CD4-positive, alpha-beta T cell treated with Interleukin-17A for 1 hour (primary cell): ENCODE measurements at places on chromosomes 16 and 17.

DNA sequence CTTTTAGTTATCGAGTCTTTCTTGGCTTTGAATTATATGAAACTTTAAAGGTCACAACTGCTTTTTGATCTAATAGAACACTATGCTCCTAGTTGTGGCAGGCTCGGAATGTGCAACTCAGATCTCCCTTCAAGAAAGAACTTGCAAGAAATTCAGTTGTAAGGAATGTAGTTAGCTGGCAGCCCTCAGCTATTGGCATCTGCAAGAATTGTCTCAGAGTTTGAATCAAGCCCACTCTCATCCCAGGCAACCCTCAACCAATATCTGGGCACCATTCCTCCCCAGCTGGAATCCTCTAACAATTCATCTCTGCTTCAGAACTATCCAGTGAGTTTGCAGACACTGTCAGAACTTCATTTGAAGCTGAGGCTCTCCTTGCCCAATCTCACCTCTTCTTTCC is 447.2 kb downstream of the KIF2B start:
- no peak for DNase-seq

- DNase-seq: no peak
These were observed 167.9 kb upstream of the MAF start for GRCh38 chr16:79768276-79768970.

DNA sequence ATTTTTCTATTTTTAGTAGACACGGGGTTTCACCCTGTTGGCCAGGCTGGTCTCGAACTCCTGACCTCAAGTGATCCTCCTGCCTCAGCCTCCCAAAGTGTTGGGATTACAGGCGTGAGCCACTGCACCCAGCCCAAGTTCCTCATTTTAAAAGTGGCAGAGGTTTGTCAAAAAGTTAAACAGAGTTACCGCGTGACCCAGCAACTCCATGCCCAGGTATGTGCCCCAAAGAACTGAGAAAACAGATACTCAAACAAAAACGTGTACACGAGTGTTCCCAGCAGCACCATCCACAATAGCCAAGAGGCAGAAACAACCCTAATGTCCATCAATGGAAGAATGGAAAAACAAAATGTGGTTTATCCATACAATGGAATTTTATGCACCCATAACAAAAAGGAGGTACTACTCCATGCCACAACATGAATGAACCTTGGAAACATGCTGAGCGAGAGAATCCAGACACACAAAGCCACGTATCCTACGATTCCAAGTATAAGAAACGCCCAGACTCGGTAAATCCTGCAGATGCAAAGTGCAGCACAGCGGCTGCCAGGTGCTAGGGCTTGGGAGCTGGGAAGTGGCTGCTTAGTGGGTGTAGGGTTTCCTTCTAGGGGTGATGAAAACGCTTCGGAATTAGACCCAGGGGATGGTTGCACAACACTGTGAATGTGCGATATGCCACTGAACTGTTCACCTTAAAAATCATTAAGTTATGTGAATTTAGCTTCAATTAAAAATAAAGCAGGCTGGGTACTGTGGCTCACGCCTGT is 24.8 kb downstream of the ADCY9 start:
- no peak for DNase-seq

GRCh38 chr17:77869665-77870132 is 88.8 kb upstream of the TNRC6C start:
- peak; percentile 42 for DNase-seq

DNA sequence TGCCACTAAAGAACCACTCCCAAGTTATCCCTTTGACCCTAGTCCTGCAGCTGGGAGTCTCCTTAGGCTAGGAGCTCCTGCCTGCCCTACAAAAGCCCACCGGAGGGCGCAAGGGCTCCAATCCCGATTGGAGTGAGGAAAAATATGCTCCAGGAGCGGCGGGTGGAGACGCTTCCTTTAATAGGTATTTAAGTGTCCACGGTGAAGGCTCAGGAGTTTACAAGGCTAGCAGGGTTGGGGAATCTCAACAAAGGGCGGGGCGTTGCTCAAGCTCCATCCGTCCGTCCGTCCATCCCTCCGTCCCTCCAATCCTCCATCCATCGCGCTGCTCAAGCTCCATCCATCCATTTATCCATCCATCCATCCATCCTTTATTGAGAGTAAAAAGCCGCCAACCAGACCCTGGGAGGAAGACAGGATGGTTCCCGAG is 556 bp upstream of the SPNS1 start:
- peak; percentile 22 for DNase-seq

- no peak for DNase-seq
These were observed 5.5 kb downstream of the MAP2K3 start for GRCh38 chr17:21289902-21290571.

DNA sequence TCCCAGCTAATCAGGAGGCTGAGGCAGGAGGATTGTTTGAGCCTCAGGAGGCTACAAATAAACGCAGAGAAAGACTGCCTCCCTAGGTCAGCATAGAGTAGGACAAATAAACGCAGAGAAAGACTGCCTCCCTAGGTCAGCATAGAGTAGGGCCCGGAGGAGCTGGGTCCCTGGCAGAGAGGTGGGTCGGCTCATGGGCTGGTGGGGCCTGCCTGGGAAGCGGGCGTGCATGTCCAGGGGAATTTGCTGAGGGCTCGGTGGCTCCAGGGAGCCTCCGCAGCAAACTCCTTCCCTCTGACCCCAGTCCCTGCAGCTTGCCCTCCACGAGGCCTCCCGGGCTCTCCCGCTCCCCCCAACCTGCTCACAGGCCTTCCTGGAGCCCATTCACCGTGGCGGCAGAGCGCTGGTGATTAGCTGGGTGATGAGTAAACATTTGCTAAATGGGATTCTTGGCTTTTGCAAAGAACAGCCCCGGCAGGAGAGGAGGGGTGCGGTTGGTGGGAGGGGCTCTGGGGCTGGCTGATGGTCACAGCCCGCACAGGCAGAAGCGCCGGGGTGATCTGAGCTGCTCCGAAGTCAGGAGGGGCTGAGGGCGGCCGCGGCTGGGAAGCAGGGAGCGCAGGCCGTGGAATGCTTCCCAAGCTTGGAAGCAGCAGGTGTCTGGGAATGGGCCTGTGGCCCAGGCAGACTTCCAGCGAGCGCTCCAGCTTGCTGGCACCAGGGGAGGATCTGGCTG is 93.1 kb downstream of the RTN4RL1 start:
- no peak for DNase-seq

GRCh38 chr17:56570199-56570598 is 23.3 kb upstream of the NOG start:
- no peak for DNase-seq

GRCh38 chr17:32488604-32489180 is 1.9 kb downstream of the CDK5R1 start:
- DNase-seq: no peak

- no peak for DNase-seq
These were observed 120.6 kb upstream of the KCNJ16 start for GRCh38 chr17:69954241-69954925.

GRCh38 chr17:45756266-45756991 is 27.7 kb upstream of the CRHR1 start:
- DNase-seq: no peak

DNA sequence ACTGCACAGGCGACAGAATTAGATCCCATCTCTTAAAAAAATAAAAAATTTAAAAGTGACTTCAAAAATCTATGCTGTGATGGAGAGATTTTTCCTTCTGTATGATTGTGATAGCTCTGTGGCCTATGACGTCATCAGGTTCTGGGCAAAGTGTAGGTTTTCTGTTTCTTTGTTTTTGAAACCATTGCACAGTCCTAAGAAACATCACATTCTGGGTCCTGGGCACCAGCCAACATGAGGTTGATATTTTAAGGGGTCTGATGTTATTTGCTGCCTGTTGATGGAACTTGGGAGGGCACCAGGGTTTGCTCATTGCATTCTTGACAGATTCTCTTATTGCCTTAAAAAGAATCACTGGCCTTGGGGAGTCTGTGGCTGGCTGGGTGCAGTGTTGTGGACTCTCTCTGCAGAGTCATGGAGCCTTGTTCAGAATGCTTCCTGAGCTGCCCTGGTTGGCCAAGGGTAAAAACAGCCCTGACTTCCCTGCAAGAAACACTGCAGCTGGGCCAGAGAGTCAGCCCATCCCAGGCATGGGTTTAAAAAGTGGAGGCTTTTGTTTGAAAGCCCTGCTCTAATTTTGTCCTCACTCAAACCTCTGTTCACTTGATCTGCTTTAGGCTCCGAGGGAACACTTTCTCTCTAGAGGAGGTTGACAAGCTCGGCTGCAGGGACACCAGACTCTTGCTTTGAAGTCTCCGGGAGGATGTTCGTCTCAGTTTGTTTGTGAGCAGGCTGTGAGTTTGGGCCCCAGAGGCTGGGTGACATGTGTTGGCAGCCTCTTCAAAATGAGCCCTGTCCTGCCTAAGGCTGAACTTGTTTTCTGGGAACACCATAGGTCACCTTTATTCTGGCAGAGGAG is 10.5 kb upstream of the CYLD start:
- DNase-seq: no peak

DNA sequence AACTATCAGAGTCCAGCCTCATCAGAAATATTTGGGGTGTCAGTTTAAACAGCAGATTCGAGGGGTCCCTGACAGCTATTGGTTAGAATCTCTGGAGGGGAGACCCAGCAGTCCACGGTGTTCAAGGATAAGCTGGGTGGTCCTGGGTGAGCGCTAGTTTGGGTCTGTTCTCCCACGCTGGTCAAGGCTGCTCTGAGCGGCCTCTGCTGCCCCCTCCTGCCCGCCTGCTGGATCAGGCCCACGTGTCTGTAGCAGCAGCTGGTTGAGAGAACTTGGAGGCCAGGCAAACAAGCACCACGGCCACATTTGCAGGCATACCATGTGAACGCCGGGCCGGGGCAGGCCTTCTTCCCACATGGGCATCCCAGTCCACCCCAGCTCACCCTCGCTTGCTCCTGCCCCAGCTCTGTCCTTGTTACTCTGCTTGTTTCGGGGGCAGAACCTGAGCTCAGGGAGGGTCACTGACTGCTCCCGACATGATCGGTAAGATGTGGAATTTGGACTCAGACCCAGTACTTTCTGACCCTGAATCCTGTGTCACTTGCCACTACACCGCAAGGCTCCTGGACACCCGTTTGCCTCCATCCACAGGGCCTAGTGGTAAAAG is 7.4 kb downstream of the FOXF1 start:
- peak; percentile 3 for DNase-seq

DNA sequence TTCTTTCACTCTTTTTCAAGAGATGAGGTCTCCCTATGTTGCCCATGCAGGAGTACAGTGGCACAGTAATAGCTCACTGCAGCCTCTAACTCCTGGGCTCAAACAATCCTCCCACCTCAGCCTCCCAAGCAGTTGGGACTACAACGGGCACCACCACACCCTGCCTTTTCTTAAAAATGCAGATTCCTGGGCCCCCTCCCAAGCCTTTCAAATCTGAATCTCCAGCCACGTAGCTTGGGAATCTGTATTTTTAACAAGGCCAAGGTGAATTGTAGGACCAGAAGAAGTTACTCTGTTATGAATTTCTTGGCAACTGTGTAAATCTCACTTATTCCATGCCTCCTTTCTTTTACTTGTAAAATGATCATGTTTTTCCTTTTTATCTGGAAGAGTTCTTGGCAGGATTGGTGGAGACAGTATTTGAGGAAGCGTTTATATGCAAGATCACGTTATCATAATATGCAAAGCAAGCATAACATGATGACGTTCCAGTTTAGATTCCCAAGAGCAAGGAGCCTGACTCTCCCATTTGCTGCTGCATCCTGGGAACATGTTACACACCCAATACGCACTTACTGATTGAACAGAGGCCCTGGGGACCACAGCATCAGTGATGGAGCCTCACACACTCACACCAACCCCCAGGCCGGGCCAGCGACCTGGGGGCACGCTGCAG is 44.5 kb downstream of the LITAF start:
- DNase-seq: no peak

DNA sequence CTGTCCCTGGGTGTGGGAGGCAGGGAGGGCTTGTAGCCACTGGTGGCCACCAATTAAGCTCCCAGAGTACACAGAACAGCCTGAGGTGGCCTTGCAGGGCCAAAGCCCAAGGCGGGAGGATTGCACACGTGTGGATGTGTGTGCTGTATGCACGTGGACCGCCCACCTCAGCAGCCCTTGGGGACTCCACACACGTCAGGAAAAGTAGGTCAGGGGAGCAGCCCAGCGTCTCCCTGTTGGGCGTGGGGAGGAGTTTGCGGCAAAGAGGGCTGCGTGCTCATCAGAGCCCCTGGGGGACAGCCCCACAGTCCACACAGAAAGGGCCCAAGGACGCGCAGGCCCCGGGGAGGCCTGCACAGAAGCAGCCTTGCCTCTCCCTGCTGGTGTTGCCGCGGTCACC is 19.6 kb downstream of the SBK1 start:
- DNase-seq: peak; percentile 29

DNA sequence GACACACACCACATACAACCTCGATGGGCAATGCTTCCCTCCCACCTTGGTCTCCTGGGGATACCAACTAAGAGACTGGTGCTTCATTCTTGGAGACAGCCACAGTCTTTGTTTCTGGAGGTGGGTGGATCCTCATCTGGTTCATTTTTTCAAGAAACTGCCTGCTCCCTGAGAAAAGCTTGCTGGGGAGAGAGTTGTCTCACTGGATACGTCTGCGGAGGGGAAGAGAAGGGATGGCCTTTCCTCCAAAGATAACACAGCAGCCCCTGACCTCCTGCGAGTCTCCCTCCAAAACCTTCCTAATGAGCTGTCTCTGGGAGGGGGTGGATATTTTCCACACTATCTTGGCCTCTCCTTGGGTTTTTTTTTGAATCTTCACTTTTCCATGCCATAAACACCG is 221.2 kb downstream of the SOX9 start:
- DNase-seq: no peak

DNA sequence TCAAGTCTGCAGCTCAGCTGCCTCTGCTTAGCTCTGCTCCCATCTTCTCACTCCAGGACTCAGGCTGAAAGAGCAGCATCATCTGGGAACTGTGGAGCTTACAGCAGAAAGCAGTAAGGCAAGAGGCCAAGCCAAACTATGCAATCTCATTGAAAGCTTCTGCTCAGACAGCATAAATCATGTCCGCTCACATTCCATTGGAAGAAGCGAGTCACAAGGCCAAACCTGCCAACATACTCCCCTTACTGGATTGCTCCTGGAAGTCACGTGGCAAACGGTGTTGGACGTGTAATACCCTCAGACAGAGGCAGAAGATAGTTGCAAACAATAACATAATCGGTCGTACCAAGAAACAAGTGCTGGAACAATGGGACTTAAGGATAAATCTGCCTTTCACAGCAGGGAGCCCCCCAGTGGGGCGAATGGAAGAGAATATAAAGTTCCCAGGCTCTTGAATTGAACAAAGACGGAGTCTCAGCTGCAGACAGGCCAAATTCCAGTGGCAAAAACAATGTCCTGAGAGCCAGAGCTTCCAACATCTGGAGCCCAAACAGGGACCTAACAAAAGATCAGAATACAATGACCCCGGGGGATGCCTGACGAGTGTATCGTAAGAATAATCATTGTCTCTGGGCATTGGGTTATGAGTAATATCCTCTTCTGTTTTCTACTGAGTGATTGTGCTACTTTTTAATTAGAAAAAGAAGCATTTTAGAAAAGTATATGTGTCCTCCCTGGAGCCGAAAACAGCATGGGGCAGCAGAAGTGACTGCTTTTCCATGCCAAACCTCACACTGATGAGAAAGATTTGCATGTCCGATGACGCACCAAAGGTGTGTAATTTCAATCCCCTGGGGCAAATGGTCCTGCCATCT is 68.4 kb downstream of the CMC2 start:
- no peak for DNase-seq

- DNase-seq: no peak
These were observed 26.9 kb downstream of the IL4R start for GRCh38 chr16:27340654-27341053.
